ENCODE measurements at places on chromosomes 1 and 21.

GRCh38 chr1:116760487-116760886 lies 6.3 kb downstream of the CD2 start:
- no peak for DNase-seq

- DNase-seq, result no peak
Observed at GRCh38 chr1:3423245-3423829, 31.1 kb upstream of the ARHGEF16 start.

DNA sequence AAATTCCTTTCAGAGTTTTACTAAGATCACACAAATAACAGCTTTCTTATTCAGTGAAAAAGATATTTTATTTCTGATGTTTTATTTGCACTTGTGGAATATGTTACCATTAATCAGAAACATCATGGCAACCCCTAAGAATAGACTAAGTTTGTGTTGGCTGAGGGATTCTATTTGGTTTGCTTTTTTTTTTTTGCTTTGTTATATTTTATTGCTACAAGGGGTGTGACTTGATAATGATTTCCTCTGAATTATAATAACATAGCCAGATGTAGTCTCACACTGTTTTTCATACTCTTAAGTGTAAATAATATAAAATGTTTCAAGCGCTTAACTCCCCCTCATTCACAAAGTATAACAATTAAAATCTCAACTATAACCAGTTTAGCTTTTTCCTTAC lies 20.0 kb downstream of the GLRX2 start:
- no peak for DNase-seq

DNA sequence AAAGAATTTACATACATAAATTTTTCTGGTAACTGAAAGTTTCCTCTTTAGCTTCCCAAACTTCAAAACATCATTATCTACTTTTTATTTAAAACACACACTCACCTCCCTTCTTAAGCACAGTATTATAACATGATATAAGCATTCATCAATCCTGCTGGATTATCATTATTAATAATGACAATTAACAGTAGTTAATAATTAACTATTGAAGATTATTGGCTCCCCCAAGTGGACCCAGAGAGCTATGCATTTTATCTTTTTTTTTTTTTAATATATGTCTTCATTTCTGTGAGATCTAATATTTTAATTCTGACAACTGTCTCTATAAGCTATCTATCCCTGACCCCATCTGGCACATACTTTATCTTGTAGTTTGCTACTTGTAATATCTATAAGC lies 252.1 kb upstream of the CACYBP start:
- no peak for DNase-seq

- no peak for DNase-seq
Observed at GRCh38 chr1:153441238-153441755, 19.2 kb downstream of the S100A7 start.

DNA sequence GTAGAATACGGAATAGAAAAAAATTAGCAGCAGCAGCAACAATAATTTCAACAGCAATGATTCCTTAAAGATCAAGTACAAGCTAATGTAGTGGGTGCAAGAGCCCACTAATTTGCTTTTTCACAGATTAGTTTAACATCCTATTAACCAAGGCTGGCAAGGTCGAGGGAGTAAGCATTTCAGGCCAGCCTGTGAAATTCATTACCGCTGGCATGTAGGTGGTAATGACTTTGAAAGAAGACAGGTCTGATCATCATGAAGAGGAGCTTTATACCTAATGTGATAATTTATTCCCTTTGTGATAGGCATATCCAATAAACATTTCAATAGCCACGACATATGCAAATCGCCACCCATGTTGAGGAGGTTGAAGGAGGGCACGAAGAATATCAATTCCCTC lies 11.2 kb upstream of the PRDM15 start:
- DNase-seq, result no peak

GRCh38 chr21:24903994-24904635 lies 703.2 kb downstream of the MRPL39 start:
- no peak for DNase-seq

DNA sequence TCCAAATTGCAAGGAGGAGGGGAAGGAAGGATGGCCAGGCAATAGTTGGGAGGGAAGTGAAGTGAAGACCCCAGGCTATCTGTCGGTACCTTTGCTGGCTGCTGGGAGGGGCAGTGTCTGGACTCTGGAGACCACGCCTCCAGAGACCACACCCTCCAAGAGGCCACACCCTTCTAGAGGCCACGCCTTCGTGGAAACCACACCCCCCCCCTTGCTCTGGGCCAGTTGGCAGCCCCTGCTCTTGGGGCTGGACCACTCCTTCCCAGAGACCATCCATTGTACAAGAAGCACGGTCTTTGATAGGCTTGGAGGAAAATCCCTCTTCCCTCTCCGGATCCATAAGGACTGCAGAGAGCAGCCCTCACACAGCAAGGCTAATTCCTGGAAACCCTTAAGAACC lies 73.1 kb downstream of the RYR2 start:
- DNase-seq, result no peak

DNA sequence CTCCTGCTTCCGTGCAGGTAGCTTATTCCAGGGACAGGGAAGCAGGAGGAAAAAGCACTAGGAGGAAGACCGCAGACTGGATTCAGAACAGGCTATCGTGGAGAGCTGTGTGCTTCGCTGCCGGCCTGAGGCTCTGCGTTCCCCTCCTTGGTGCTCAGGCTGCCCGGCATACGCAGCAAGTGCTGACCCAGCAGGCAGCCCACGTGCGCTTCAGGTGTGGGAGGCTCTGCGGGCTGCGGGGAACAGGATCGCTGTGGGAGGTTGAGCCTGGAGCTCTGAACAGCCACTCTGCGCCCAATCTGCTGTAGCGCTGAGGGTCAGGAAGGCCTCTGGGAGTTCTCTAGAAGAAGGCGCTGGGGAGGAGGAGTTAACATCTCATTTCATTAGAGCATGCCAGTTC lies 27.9 kb downstream of the DOP1B start:
- DNase-seq, result no peak

DNA sequence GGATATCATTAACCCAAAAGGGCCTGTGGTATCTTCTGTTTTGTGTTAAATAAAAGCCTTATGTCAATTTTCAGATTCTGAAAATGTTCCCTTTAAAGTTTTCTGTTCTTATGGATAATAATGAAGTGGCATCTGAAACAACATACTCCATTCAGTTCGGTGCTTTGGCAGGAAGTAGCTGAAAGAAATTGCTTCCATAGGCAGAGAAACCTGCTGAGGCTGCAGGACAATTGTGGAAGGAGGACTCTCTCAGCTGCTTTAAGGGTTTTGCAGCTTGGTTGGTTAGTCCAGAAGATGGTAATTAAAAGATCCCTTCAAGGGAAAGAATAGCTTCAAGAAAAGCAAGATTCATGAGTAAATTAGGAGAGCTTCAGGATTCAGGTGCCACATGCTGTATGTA lies 30.5 kb upstream of the NRIP1 start:
- DNase-seq, result no peak

Data from KBM-7 (cell line).